ENCODE measurements at places on chromosomes 7 and 10.

DNA sequence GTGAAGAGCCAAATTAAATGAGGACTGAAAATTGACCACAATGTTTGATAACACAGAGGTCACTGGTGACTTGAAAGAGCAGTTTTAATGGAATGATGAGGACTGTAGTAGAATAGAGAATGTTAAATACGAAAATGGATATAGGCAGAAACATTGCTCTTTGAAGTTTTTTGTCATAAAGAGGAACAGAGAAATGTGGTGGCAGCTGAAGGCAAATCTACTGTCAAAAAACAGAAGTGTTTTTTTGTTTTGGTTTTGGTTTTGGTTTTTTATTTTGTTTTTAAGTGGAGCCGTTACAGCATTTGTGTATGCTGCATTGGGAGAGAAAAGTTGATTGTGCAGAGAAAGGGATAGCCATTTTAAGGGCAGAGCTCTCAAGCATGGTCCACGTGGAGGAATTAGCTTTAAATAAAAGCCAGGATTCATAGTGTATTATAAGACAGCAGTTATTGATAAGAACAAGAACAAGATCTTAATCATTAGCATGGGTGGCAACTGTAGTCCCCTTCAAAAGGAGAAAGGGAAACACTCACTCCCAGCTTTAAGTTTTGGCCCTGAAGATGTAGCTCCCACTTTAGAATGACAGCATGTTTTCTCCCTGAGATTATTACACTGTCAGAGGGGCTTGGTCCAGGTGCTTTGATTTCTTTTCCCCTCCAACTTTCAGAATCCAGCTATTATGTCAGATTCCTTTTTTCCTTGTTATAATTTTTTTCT lies 156.7 kb upstream of the BET1 start:
- no peak for DNase-seq

DNA sequence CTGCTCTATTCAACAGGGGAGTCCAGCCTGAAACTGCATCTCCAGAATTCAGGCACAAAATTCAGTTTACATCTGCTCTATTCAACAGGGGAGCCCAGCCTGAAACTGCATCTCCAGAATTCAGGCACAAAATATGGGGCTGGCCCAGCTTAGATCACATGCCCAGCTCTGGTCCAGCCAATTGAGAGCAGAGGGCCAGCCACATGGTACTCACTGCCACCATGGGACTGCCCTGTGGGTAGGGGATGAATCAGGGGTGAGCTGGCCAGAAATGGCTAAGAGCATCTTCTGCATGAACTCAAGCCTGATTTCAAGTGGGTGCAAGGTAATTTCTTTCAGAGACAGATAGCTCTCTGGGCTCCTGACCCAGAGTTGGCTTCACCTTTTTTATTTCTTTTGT lies 156.6 kb upstream of the LYZL2 start:
- no peak for DNase-seq

DNA sequence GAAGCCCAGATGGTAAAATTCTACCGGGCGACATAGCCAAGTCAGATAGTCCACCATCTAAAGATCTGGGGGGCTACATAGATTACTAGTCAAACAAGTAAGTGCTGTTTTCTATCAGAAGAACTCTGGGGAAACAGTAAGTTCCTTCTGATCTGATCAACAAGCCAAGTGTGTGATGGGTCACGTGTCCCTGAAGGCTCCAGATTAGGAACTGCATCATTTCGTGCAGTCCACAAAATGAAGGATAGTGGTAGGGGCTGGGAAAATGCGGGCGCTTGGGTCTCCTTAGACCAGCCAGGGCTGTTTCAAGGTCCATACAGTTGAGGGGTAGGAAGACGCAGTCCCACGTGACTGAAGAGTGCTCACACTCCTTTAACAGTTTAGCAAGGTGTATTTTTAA lies 1.8 kb upstream of the CHN2 start:
- no peak for DNase-seq

GRCh38 chr7:57417736-57418135 lies 32.2 kb upstream of the ZNF716 start:
- DNase-seq: no peak

DNA sequence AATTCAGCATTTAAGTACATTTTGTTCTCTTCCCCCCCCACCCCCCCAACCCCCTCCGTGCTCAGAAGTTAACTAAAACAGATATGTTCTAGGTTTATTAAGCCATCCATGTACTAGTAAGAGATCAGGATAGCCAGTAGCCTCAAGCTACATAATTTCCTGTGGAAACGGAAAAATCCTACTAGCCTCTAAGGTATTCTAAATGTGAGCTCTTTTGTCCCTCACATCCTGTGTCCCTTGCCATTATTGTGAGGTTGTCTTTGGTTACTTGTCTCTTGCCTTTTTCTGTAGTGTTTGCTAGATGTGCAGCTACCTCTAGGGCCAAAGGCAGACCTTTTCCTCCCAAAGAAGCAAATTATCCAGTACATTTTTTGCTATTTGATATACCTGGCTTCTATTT lies 92.1 kb downstream of the BTRC start:
- DNase-seq: no peak

DNA sequence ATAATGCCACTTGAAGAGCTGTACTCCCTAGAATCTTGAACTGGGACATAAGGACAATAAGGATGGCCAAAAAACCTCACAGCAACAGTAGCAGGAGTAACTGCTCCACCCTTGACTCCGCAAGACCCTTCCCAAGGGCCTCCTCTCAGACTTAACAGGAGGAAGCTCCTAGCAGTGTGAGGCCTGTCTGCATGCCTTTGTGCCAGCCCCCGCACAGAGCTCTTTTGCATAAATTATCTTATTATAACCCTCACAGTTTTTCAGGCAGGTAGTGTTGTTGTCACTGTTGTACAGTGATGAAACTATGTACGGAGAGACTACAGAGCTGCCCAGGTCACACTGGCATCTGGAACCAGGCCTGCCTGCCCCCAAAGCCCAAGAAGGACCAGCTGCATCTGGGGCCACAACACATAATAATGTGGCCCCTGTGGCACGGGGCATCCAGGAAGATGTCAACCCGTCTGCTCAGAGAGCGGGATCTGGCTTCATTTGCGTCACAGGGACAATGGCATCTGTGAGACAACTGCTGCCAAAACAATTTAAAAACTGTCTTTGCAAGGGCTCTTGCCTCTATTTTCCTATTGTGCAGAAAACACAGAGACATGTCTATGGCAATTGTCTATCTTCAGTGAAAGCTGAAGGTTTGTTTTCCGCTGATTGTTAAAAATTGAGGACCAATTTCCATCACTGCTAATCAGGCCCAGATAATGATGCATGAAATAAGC lies 249.3 kb upstream of the GRB10 start:
- DNase-seq: no peak

- DNase-seq: no peak
These were observed 933.1 kb upstream of the LRRN3 start for GRCh38 chr7:110157631-110158362.

DNA sequence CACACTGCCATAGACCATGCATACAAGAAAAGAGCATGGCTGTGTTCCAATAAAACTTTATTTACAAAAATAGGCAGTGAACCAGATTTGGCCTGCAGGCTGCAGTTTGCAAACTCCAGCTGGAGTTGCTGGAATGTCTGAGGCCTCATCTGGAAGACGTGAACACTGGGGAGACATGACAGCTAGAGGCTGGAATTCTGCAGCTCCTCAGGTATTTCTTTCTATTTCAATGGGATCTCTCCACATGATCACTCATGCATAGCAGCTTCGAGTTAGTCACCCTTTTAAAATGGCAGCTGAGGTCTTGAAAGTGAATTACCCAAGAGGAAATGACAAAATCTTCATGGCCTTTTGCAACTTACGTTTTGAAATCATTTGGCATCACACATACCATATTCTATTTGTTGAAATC lies 52.6 kb upstream of the BET1 start:
- no peak for DNase-seq

DNA sequence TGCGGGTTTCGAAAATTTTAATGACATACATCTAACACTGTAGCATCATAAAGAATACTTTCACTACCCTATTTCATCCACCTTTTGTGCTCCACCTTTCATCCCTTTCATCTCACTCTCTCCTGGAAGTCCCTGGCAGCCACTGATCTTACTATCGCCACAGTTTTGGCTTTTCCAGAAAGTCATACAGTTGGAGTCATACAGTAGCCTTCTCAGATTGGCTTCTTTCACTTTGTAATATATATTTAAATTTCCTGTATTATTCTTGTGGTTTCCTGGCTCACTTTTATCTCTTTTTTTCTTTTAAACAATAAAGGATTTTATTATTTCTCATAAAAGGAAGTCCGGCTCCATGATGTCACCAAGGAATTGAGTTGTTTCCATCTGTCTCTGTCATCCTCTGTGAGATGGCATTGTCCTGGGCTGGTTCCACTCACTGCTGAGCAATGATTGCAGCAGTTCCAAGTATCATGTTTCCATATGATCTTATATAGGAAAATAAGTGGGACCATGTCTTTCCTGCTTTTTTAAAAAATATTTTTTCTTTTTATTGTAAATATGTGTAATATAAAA lies 626.3 kb downstream of the POM121L12 start:
- no peak for DNase-seq

DNA sequence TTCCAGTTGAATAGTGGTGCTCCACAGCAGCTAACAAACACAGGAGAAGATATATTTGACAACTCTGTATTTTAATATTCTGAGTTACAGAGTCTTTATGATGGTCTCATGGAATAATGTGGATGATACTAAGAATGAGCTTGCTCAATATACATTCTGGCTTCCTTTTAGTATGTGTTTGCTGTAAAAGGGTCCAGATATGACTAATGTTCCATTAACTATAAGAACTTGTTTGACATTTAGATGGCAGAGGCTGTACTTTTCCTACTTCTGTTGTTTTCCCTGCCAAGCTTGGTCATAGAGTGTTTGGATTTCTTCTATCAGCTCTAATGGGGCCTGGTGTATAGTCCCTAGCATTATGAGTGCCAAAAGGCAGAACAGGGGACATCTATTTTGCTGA lies 61.5 kb upstream of the GPR22 start:
- no peak for DNase-seq

GRCh38 chr7:121574109-121574508 lies 178.0 kb upstream of the FAM3C start:
- DNase-seq: no peak

DNA sequence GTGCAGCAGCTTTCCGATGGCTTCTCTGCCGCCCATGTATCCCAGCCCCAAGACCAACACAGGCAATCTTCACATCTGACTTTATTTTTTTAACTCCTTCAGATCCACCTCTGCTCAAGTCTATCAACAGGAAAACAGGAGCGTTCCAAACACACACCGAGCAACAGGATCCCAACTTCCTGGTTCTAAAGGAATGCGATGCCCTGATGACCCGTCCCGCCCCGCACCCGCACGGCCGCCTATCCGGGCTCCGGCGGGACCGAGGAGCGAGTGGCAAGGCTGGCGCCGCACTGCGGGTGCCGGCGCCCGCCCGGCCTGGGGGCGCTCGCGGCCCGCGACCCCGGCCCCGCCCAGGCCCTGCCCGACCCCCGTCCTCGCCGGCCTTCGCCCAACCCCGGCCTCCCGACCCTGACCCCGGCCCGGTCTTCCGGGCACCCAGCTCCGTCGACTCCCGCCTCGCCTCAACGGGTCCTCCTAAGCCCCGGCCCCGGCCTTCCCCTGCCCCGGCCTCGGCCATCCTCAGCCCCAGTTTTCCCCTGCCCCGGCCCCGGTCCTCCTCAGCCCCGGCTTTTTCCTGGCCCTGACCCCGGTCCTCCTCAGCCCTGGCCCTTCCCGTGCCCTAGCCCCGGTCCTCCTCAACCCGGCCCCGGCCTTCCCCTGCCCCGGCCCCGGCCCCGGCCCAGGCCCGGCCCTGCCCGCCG lies 730 bp downstream of the LARP4B start:
- DNase-seq: no peak

DNA sequence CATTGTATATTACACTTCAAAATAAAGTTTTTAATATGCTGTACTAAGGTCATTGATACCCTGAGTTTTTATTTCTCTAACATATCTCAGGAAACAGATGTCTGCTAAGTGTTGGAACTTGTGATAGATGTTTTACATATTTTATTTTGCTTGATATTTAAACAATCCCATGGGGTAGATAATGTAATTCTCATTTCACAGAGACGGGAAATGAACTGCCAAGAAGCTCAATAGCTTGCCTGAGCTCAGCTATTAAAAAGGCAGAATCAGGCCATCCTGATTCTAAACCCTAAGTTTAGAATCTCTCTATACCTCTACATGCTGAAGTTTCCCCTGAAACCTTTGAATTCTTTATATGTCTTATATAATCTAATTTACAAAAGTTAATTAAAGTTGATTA lies 126.3 kb downstream of the LRRC18 start:
- no peak for DNase-seq

GRCh38 chr10:44293842-44294241 lies 91.1 kb downstream of the CXCL12 start:
- DNase-seq: no peak

DNA sequence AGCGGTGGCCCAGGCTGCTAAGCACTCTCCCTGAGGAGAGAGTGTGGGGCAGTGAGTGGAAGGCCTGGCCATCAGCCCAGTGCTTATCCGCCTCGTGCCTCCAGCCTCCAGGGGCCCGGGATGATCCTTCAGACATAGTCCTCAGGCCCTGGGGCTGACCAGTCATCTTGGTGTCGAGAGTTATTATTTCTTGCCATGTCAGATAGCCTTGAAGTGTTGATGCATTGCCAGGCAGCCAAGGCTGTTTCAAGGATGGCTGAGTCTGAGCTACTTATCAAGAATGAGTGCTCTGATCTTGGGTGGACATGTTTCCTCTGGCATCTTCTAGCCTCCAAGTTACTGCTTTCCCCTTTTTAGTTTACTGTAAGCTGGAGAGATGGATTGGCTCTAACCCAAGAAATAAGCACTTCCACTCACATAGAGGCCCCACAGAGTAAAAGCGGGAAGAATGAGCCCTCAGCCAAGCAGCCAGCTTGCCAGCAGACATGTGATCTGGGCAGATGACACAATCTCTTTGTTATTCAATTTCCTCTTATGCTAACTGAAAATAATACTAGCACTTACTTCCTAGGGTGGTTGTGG lies 136.5 kb upstream of the NAMPT start:
- no peak for DNase-seq

- no peak for DNase-seq
These were observed 120.5 kb downstream of the CNNM2 start for GRCh38 chr10:103038570-103038969.

DNA sequence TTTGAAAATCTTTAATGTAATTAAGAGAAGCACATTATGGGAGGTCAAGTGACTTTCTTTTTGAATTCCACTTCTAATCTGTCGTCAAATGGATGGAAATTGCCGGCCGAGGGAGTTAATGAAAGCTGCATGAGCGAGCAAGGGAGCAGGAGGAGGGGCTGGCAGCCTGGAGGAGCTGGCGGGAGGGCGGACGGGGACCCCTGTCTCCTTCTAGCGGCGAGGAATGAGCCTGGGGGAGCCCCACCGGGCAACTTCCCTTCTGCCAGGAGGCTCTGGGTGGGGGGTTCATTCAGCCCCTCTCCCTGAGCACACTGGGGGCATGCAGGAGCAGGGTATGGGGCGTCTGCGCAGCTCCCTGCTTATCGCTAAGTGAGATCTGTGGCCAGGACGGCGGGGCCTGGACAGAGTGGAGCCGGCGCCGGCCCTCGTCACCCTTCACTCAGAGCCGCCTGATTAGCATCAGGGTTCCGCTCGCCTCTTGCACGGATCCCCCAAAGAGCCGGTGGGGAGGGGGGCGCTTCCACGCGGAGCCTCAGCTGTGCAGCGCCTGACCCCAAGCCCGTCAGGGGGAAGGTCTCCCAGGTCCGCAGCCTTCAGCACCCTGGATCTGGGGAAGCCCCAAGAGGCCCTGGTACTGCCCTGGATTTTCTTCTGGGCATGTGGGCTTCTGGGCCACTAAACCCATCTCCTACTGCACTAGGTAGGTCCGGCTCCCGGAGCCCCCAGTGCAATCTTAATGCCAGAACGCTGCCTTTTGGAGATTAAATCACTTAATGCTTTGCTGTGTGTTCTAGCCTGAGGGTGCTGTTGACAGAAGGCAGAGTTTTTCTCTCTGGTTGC lies 680.8 kb downstream of the LRMDA start:
- no peak for DNase-seq

- DNase-seq: no peak
These were observed 67.8 kb upstream of the CYTH3 start for GRCh38 chr7:6340241-6340640.

Measured in stimulated activated CD8-positive, alpha-beta memory T cell treated with anti-CD3 and anti-CD28 coated beads, Interleukin-7, amount 100 ng/mL, for 4 hours (primary cell).